Activated CD4-positive, CD25-positive, alpha-beta regulatory T cell treated with anti-CD3 and anti-CD28 coated beads, Interleukin-2, amount 50 U/mL, for 24 hours (primary cell): ENCODE measurements at places on chromosomes 6 and 20.

- ATAC-seq = no peak
These were observed 70.7 kb upstream of the INSM1 start for GRCh38 chr20:20297181-20297580.

DNA sequence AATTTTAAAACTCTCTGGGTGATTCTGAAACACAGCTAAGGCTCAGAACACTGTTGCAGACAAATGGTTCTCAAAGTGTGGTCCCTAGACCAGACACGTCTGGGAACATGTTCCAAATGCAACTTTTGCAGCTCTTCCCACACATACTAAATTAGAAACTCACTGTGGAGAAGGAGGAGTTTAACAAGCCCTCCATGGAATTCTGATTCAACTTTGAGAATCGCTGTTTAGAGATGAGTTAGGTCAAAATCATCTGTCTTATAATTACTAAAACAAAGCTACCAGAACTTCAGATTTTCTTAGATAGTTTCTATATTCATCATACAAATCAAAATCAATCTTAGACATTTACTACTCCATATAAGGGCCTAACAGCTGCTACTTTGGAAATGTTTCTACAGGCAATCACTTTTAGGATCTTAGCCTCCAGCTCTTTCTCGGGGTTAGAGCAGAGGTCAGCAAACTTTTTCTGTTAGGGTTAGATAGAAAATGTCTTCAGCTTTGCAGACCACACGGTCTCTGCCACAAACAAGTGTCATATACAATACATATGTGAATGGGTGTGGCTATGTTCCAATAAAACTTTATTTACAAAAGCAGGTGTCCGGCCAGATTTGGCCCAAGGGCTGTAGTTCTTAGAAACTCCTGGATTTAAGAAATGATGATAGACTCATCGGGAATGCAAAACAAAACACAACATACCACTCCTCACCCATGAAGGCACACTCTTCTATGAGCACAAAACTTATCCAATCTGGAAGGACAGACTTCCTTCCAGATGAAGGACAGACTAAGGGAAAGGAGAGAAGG lies 50.0 kb upstream of the ARHGAP18 start:
- no peak for ATAC-seq

GRCh38 chr20:420721-421574 lies 12.8 kb downstream of the RBCK1 start:
- ATAC-seq = no peak

DNA sequence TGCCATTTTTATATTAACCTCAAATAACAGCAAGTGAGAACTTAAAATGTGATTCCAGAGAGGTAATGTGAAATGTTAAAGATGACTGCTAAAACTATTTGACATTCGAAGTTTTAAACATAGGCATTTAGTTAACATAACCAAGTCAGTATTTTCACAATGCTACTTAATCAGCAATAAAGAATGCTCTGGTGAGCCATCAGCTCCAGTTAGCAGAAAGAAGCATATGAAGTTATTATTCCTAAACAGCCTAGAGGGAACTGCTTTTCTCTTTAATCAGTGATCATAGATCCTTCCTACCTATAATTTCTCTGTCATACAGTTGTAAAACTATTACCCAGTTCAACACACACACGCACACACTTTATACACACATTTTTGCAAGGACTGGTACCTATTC lies 60.1 kb downstream of the MMS22L start:
- no peak for ATAC-seq

DNA sequence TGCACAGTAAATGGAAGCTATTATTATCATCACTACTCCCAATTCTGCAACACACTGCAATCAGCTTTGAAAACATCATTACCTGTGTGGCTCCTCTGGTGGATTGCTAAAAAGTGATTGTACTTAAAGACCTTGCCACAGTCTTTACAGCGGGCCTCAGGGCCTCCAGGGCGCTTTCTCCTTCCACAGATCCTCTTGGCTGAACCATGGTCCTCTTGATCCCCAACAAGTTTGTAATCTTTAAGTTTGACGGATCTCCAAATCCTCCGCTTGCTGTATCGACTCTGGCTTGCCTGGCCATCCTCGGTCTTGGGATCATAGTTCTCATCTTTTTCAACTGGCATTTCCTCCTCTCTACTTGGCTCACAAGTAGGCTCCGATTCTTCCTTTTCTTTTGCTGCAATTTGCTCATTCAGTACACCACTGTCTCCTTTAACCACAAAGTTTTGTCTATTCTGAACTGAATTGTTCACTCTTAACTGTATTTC lies 2.0 kb downstream of the ZBTB24 start:
- no peak for ATAC-seq

- ATAC-seq = no peak
These were observed 27.4 kb downstream of the EPHA7 start for GRCh38 chr6:93391965-93392364.

GRCh38 chr6:3325210-3325609 lies 66.5 kb downstream of the PSMG4 start:
- no peak for ATAC-seq

GRCh38 chr20:60787276-60787675 lies 464.8 kb upstream of the CDH4 start:
- ATAC-seq = no peak

- no peak for ATAC-seq
These were observed 21.4 kb downstream of the ARFGEF3 start for GRCh38 chr6:138182939-138183789.

DNA sequence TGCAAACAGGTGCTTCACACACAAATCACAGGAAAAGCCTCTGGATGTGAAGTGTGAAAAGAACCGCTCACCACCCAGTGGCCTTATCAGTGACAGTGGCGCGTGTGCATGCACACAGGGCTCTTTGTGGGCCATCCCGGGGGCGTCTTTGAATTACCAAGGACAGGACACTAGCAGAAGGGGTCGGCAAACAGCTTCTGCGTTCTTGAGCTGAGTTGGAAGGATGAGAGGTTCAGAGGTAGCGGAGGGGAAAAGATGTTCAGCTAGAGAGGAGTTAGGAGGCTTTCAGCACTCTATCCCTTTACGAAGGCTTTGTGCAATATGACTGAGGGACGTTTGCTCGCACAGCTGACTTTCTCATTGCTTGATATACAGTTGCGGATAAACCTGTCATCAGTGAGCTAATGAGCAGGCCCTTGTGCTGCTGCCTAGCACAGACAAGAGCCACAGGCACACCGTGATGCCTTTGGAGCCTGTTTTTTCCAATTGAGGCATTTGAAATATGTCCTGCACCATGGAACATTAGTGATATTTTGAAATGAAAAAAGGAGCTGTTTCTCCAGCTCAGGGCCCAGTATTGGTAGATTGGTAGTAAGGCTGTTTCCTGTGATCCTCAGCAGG lies 83.1 kb downstream of the IYD start:
- no peak for ATAC-seq

- ATAC-seq = no peak
These were observed 183.4 kb upstream of the FBXL4 start for GRCh38 chr6:99130897-99131873.

DNA sequence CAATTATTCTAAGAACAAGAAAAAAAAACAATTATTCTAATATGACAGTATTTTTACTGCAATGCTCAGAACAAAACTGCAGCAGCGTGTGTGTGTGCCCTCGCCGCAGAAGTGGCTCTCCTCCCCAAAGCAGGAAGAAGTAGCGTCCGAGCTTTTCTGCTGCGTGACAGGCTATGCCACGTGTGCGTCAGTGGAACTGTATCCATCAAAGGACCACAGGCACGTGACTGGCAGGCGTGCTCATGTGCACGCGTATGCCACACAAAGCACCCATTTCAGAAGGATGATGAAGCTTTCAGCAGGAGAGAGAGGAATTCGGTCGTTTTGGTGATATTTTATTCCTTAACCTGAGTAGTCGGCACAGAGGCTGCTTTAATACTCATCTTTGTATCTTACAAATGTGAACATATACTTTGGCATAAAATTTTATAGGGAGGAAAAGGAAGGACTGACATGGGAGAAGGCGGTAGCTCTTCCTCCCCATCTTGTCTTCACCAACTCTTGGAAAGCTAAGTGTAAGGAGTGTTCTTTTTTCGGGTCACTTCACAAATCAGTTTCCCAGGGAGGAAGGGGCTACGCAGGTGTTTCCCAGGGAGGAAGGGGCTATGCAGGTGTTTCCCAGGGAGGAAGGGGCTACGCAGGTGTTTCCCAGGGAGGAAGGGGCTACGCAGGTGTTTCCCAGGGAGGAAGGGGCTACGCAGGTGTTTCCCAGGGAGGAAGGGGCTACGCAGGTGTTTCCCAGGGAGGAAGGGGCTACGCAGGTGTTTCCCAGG lies 3.4 kb downstream of the TCFL5 start:
- ATAC-seq = no peak

DNA sequence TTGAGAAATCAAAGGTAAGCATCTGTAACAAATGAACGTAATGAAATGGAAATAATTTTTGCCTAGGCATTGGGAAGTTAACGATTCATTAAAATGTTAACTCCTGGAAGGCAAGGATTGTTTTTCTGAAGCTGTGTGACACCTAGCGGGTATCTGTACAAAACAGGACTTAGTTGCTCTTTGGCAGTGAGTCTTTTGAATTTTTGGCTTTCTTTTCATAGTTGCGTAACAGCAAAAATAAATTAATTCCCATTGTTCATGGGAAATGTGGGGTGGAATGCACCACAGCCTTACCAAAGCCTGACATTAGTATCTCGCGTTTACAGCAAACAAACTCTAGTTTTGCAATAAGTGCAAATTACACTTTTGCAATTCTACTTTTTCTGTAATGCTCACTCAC lies 92.7 kb upstream of the DTNBP1 start:
- no peak for ATAC-seq

GRCh38 chr6:114312931-114313330 lies 29.9 kb downstream of the HS3ST5 start:
- ATAC-seq = no peak

GRCh38 chr20:15061955-15062354 lies 724.5 kb upstream of the FLRT3 start:
- no peak for ATAC-seq

- no peak for ATAC-seq
These were observed 248.5 kb downstream of the FOXC1 start for GRCh38 chr6:1858196-1858595.

DNA sequence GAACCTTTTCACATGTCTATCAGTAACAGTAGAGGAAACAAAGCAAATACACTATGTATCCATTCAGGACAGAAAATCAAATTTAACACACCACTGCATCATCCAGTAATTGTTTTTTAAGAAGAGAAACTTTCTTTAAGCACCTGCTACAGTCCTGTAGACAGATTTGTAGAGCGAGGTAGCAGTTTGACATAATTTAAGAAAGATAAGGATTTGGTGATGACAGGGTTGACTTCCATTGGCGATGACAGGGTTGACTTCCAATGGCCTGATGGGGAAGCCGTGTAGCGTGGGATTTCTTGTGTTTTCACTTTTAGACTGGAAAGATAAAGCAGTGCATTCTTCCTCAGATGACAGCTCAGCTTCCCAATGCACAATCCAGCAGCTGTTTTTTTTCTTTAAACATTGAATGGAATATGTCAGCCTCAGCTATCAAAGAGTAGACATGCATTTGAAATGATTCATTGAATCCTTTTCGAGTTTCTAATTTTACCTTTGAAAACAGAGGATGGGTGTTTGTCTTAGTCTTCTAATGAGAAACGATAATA lies 68.5 kb downstream of the ECT2L start:
- ATAC-seq = no peak

DNA sequence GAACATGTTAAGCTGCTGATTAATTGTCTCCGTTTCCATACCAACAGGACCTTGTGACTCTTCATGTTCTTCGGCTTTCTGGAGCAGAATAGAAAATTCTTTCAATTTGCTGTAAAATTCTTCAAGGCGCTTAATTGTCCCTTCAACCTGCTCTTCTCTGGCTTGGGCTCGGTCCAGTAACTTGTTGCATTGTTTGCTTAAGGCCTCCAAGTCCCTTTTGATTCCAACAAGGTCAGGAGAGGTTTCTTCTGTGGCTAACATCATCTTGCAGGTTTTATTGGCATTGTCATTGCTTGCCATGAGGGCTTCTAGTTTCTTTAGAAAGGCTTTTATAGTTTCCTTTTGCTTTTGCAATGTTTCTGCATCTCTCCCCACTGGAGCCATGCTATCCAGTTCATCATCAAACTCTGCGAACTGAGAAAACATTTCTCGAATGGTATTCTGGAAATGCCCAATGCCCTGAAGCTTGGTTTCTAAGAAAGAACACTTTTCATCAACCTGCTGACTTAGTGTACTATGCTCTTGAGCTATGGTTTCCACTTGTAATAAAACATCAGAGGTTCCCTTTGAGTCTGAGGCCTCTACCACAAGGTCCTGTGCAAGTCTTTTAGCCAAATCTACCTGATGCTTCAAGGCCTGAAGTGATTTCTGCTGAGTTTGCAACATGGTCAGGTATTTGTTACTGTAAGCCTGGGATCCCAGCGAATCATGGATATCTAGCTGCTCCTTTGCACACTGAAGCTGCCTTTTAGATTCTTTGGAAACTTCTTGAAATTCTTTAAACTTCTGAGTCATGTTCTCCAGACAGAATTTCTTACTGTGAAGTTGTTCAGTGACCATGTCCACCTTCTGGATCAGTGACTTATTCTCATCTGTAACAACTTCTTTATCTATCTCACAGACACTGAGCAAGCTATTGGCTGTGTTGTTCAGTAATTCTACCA lies 90.2 kb downstream of the DST start:
- no peak for ATAC-seq

DNA sequence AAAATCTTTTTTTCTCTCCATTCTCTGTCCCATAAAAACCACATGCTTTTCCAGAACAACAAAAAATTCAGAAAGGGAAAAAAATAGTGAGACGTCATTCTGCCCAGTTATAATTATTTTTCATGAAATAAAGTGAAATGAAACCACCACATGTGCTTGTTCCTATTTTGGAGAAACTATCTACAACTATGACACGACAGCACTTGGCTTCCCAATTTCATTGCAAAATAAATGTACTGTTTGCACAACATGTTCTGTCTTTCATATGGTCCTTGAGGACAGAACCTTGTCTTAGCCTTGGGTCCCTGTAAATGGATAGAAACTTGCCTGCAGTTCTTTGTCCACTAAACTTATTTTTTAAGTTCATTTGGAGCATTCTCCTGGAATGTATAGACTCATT lies 5.6 kb upstream of the MAN1A1 start:
- ATAC-seq = no peak

DNA sequence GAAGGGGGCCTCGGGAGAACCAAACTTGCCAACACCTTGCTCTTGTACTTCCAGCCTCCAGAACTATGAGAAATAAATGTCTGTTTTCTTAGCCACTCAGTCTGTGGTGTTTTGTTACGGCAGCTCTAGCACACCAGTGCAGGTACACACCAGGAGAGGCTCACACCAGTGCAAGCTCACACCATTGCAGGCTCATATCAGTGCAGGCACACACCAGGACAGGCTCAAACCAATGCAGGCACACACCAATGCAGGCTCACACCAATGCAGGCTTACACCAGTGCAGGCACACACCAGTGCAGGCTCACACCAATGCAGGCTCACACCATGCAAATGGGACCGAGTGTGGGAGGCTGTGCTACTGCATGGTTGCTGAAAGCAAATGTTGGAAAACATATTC lies 4.9 kb upstream of the CTCFL start:
- no peak for ATAC-seq

GRCh38 chr6:11796829-11797228 lies 18.2 kb upstream of the ADTRP start:
- no peak for ATAC-seq
